Mammary epithelial cell (primary cell): ENCODE measurements at places on chromosomes 5 and 9. TPM values are rescaled to one million over a fixed set of nuclear protein-coding genes. Genes with fewer than 3 reads are reported as not detected.

TMEM252 gene
- polyA plus RNA-seq, result not detected

TMEM215 gene
- not detected for polyA plus RNA-seq

ABLIM3 gene
- 21.6 TPM for polyA plus RNA-seq

ANGPTL2 gene
- polyA plus RNA-seq, result not detected

TMEM174 gene
- polyA plus RNA-seq, result not detected

CARD9 gene
- polyA plus RNA-seq, result 0.14 TPM

ADAMTS19 gene
- polyA plus RNA-seq, result 0.01 TPM

PCDHA1 gene
- 0.01 TPM for polyA plus RNA-seq

SPINK1 gene
- not detected for polyA plus RNA-seq

COL15A1 gene
- not detected for polyA plus RNA-seq
